OCI-M1 (cell line): ENCODE measurements at places on chromosomes 5 and 9.

DNA sequence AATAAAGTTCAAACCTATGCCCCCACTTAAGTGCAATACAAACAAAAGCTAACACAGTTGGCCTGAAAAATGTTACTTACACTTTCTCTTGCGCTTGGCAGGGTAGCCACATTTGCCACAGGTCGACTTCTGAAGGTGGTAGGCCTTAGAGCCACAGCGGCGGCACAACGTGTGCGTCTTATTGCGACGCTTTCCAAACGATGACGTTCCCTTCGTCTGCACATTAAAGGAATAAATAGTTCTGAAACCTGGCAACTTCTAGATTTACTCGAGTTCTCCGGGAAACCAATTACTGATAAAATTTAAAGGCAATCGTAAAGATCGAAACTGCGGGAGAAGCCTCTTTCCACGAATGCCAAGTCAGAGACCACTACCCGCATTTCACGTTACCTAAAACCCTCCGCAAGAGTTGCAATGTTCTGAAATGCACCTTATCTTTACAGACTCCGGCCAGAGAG lies 602 bp downstream of the RPL37 start:
- peak; percentile 43 for DNase-seq

DNA sequence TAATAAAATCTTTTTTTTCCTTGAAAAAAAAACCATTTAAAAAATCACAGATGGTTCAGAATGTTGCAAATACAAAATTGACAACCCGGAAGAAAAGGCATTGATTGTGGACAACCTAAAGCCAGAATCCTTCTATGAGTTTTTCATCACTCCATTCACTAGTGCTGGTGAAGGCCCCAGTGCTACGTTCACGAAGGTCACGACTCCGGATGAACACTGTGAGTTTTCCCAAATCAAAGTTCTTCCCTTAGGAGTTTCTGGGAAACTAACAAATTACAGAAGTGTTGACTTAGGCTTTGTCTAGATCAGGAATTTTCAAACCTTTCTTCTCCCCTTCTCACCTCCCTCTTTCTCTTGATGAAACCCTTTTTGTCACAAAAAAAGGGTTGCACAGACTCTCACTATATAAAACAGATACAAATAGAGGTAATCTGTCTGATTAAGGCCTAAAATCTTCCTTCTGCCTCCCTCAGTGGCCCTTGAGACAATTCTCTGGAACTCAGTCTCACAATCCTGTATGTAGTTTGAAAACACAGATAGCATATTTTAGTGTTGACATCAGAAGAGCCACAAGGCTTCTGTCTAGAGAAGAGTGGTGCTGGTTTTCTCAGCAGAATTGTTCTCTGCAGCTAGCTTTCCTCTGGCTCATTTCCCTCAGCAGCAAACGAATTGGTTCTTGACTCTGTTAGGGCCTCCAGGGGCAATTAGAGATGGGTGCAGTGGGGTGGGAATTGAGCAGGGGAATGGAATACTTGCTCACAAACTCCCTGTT lies 79.5 kb downstream of the OSMR start:
- DNase-seq: no peak

DNA sequence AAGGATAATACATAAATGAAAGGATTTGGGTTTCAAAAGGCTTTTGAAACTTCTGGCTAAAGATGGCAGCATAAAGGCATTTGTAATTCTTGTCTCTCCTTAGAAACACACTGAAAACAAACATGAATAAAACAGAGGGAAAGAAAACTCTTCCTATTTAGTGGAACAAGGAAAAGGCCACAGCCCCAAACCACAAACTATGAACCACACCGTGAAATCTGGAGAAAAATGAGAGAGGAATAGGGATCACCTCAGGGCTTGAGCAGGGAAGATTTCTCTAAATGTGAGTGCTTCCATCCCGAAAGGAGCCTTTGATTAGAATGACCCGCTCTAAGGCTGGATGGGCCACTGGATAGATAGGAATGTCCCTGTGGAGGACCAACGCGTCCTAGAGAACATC lies 119.6 kb downstream of the SEC61B start:
- DNase-seq: no peak

DNA sequence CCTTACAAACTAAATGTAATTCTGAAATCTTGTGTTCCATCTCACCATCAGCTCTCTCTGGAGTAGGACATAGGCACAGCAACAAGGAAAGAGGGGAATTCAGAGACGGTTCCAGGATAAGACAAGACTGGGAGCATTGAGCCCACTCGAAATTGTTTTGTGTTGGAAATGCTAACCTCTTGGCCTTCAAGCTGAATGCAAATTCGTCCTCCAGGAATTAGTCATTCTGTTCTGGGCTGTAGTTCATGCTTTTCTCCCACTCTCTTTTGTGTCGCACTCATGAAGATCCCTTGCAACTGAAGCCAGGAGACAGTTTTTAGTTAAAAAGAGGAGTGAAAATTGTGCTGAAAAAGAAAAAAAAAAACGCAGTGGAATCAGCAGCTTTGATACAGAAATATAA lies 121.7 kb upstream of the SEMA6A start:
- no peak for DNase-seq

DNA sequence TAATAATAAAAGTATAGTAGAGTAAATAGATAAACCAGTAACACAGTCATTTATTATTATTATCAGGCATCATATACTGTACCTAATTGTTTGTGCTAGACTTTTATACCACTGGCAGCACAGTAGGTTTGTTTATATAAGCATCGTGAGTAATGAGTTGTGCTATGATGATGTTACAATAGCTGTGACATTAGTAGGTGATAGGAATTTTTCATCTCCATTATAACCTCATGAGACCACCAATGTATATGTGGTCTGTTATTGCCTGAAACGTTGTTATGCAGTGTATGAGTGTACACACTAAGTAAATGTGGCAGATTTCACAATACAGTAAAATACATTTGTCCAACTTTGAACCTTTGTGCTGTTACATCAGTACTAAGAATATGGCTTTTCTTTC lies 72.7 kb upstream of the SPATA31D4 start:
- no peak for DNase-seq

DNA sequence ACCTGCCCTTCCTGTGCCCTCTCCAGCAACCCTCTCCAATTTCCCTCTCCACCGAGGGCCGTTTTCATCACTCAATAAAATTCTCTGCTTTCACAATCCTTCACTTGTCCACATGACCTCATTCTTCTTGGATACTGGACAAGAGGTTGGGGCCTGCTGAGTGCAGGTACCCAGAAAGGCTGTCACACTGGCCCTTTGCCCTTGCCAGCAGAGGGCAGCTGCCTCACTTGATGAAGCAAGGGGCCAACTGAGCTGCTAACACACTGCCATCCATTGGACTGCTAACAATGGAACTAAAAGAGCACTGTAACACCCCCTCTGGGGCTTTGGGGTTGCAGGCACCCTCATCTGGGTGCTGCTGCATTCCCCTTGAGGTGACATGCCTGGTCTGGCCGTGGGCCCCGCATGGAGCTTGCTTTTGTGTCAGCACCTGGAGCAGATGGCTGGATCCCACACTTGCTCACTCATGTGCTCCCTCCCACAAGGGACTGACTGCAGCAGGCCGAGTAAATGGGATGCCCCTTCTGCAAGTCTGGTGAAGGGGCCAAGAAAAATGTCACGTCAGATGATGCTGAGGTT lies 308.1 kb upstream of the ADCY2 start:
- DNase-seq: no peak

DNA sequence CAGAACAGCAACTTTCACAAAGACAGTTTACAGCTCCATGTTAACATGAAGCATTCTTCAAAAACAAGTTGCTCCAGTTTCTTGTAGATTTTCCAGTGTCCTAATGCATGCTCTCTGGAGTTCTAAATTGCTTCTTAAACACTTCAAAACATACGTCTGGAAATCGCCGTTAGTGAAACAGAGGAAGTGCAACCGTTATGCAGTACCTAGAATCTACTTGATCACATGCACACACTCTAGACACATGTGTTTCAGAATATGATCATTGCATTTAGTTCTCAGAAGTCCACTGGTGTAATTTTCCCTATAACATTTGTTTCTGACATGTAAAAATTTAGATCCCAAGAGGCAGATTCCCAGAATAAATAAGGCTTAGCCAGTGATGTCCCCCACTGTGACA lies 41.1 kb upstream of the RUFY1 start:
- peak; percentile 49 for DNase-seq

DNA sequence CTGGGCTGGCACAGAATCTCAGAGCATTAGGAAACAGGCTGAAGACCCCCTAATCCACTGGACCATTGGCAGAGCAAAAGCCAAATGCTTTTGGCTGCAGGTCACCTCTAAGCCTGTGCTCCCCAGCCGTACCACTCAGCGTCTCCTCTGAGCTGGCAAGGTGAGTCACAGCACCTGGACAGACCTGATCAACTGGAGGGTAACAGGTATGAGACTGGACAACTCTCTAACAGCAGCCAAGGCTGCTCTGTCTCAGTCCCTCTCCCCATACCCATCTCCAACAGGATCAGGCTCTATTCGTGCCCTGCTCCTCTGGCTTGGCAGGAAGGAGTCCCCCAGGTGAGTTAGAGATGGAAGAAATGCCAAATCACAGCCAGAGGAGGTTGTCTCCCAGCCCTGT lies 4.7 kb downstream of the GOLGA2 start:
- DNase-seq: no peak

DNA sequence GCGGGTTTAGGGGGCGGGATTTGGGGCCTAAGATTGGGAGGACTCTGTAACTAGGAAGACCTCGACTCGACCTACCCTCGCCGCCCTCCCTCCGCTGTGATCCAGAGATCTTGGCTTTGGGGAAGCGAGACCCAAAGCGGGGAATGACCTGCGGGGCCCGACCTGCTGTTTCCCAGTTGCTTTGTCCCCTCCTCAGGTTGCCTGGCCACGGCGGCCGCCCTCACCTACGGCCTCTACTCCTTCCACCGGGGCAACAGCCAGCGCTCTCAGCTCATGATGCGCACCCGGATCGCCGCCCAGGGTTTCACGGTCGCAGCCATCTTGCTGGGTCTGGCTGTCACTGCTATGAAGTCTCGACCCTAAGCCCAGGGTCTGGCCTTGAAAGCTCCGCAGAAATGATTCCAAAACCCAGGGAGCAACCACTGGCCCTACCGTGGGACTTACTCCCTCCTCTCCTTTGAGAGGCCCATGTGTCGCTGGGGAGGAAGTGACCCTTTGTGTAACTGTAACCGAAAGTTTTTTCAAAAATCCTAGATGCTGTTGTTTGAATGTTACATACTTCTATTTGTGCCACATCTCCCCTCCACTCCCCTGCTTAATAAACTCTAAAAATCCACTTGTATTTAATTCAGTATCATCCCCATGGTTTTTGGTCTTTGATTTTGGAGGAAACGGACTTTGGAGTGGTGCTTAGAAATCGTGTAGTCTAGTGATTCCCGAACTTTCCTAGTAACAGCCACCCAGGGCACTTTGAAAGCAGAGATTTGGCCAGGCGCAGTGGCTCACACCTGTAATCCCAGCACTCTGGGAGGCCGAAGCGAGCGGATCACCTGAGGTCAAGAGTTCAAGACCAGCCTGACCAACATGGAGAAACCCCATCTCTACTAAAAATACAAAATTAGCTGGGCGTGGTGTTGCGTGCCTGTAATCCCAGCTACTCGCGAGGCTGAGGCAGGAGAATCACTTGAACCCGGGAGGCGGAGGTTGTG lies 878 bp downstream of the HIGD2A start:
- no peak for DNase-seq

- no peak for DNase-seq
Measured at GRCh38 chr5:154968953-154969352, 28.1 kb downstream of the MRPL22 start.

DNA sequence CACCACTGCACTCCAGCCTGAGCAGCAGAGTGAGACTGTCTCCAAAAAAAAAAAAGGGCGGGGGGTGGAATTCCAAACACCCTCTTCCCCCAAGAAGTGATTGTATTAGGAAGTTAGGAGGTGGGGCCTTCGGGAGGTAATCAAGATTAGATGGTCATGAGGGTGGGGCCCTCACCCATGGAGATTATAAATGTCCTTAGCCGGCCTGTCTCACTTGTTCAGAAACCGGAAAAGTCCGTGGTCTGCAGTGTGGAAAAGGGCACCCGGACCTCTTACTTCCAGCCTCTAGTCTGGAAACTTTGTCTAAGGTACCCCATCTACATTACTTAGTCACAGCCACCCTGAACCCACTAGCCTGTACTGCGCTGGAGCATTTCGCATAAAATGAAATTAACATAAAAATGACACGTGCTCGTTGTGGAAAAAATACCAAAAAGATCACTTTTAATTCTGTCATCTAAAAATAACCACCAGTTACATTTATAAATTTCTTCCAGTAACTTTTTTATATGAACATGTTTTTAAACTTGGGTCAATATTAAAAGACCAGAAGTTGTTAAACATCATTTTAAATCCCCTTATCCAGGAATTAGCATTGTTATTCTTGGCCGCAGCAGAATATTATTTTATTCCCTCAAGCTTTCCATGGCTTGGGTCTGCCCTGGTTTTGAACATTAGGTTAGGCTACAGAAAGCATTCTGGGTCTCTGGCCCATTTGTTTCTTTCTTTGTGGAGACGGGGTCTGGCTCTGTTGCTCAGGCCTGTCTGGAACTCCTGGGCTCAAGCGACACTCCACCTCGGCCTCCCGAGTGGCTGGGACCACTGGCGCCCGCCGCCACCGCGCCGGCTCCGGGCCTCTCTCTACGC lies 1.2 kb upstream of the CKS2 start:
- peak; percentile 69 for DNase-seq

DNA sequence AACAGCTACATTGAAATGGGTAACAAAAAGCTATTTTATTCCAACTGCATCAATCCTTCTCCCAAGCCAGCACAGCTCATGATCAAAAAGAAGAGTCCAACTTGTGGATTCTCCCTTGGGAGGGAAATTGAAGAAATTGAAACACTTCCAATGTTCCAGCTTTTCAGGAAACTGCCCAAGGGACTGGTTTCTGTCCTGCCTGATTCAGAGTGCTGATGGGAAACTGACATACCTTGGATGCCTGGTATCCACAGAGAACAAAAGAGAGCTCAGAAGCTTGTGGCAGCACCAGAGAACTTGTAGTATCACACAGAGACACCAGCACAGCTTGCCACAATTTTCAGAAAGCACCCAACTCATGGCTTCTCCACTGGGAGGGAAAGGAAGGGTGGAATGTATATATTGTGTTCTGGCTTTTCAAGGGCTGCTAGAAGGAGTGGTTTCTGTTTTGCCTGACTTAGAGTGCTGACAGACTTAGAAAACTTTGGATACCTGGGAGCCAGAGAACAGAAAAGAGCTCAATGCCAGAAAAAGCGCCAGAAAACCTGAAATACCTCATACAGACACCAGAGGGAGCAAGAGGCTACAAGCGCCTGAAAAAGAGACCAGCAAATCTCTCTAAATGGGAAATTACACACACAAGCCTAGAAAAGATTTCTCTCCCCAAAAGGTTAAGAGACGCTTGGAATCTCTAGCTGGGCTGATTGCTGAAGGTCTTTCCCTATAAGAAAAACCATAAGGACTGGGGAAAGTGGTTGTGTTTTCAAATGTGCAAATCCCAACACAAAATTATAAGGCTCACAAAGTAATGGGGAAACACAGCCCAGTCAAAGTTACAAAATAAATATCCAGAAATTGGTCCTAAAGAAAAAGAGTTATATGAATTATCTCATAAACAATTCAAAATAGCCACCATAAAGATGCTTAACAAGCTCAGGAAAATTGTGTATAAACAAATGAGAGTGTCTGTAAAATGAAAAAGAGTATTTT lies 178.8 kb downstream of the SPOCK1 start:
- peak; percentile 64 for DNase-seq
